Left hindlimb (tissue), 1 donor: ENCODE measurements at places on chromosomes 12 and 14.

DNA sequence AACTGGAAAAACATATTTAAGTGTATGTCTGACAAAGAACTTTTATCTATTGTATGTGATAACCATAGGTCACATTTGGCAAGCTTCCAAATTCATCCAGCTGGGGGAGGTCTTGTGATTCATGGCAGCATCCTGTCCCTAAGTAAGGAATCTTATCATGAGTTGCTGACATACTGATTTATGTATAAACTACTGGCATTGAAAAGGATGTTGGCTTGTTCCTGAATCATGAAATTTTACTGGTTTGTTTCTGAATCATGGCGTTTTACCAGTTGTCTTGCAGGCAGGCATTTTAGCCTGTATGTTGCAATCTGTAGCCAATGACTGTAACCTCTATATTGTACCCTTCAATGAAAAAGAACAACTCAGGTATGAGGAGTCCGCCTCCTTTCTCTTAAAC, 244.8 kb downstream of the IPO8 start:
- DNase-seq, result no peak

DNA sequence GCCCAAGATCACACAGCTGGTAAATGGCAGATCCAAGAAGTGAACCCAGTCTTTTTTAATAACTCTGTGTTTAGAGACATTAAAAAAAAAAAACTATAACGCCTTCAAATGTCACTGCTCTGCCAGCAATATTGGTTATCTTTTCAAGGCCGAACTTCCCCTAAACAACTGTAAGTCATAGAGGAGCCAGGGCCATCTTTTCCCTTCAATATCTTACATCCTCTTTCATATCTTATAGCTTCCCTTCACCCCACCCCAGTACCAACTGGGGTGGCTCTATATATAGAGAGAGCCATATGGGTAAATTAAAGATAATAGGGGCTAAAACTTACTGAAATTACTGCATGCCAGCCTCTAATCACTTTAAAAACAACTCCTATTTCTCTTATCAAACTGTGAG, 100.2 kb downstream of the STAB2 start:
- no peak for DNase-seq

- DNase-seq, result no peak
These were observed 534.6 kb upstream of the ATP2B1 start for GRCh38 chr12:90243211-90243610.

- no peak for DNase-seq
These were observed 38.9 kb downstream of the DAD1 start for GRCh38 chr14:22549981-22550673.

- peak; percentile 94 for DNase-seq
These were observed 5.6 kb downstream of the TNFRSF1A start for GRCh38 chr12:6336079-6336888.
